Upper lobe of left lung (tissue), 6 donors: ENCODE measurements at places on chromosomes 3 and 15. TPM values are rescaled to one million over a fixed set of nuclear protein-coding genes. Genes with fewer than 3 reads are reported as not detected.

GRCh38 chr3:71580636-71581456 lies 2.7 kb downstream of the FOXP1 start:
- H3K36me3 ChIP-seq = no peaks in the 10 kb centered on the region
- peaks cover 32% of the 10 kb centered on the region for H3K4me1 ChIP-seq
- peak overlapping the region; percentile 84 for H3K4me3 ChIP-seq

TM4SF1 gene
- 116 TPM for total RNA-seq

DNA sequence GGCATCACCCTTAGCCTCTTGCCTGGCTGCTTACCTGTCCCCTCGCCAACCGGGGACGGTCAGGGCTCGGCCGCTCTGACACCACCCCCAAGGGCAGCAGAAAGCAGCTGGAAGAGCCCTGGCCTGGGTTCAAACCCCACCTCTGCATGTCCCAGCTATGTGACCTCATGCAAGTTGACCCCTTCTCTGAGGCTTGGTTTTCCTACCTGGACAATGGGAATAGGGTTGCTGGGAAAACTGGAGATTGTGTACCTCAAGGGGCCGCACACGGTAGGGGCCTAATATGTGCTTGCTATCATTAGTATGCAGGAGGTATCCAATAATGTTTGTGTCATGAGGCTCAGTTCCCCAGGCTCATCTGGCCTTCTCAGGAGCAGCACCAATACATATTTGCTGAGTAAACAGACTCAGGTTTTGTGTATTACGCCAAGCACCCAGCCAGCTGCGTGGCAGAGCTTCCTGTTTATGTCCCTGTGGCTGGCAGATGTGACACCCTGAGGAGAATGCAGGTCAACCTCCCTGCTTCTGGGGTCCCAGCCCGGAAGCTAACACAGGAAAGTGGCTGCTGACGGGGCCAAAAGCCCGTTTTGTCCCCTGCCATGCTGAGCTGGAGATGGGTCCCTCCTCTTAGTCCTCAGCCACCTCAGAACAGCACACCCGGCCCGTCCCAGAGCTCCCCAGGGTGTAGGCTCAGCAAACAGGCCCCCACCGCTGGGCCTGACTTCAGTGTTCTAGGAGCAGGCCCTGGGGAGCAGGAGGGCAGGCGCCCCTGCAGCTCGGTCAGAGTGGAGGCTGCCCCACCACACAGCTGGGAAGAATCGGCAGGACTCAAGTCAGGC lies 29.7 kb downstream of the PLXND1 start:
- H3K4me1 ChIP-seq = peaks cover 36% of the 10 kb centered on the region
- H3K4me3 ChIP-seq = no peak overlapping the region
- H3K27ac ChIP-seq = peak overlapping the region; percentile 81
- no peaks in the 10 kb centered on the region for H3K27me3 ChIP-seq
- H3K36me3 ChIP-seq = peaks cover 8% of the 10 kb centered on the region

- no peak for DNase-seq
- H3K4me1 ChIP-seq = no peaks in the 10 kb centered on the region
- H3K4me3 ChIP-seq = no peak overlapping the region
- no peak overlapping the region for H3K27ac ChIP-seq
- no peaks in the 10 kb centered on the region for H3K36me3 ChIP-seq
These were observed 160.1 kb upstream of the PLAAT1 start for GRCh38 chr3:193080821-193081365.

DNA sequence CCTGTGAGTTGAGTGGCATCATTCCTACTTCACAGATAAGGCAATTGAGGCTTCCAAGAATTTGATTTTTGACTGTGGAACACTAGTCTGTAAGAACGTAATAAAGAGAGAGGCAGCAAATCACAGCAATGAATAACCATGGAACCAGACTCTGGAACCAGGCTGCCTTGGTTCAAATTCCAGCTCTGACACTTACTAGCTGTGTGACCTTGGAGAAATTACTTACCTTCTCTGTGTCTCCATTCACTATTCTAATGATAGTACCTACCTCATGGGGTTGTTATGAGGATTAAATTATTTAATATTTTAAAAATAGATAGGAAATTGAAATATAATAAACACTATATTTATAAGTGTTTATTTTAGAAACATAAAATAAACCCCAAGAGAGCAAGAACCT lies 12.6 kb upstream of the IGDCC3 start:
- H3K27me3 ChIP-seq = peaks cover 7% of the 10 kb centered on the region
- H3K27ac ChIP-seq = no peak overlapping the region
- H3K4me3 ChIP-seq = no peak overlapping the region
- no peak for DNase-seq

DNA sequence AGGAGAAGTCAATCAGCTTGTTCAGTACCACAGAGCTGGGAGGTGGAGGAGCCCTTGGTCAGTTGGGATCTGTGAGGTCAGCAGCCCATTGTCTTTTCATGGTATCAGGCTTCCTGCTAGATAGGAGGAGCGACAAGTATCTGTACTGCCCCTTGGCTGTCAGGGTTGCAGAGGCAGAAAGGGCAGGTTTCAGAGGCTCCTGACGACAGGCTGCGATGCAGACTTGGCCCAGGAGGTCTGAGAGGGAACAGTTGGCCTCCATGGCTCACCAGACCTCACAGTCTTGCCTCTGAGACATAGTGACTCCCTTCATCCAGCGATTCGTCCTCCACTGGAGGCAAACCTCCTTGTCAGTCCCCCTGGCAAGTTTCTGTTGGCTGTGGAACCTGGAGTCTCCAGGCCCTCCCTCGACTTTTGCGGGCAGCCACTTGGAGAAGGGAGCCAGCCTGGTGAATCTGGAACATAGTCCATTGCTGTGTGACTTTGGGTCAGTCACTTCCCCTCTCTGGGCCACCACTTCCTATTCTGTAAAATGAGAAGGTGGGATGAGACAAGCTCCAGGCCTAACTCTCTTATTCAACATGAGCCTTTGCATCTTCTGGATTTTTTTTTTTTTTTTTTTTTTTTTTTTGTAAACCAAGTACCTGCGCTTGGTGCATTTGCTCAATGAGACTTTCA lies 177.9 kb upstream of the TLE3 start:
- H3K4me1 ChIP-seq = peaks cover 20% of the 10 kb centered on the region
- no peaks in the 10 kb centered on the region for H3K27me3 ChIP-seq
- no peaks in the 10 kb centered on the region for H3K36me3 ChIP-seq
- H3K4me3 ChIP-seq = no peak overlapping the region
- DNase-seq = no peak
- H3K27ac ChIP-seq = no peak overlapping the region
